ENCODE measurements at places on chromosomes 1 and 21.

- no peak for DNase-seq
These were observed 126.7 kb upstream of the ERG start for GRCh38 chr21:38625000-38625399.

- DNase-seq = peak; percentile 84
These were observed 59.1 kb downstream of the CAMK2N1 start for GRCh38 chr1:20426923-20427322.

- no peak for DNase-seq
These were observed 48.1 kb upstream of the BACE2 start for GRCh38 chr21:41119901-41120300.

GRCh38 chr21:38769191-38769780, 36.4 kb upstream of the ETS2 start:
- DNase-seq = no peak

GRCh38 chr1:170168265-170168664, 22.5 kb downstream of the NTMT2 start:
- DNase-seq = peak; percentile 16

GRCh38 chr1:180911640-180912191, 981 bp upstream of the KIAA1614 start:
- DNase-seq = peak; percentile 50

DNA sequence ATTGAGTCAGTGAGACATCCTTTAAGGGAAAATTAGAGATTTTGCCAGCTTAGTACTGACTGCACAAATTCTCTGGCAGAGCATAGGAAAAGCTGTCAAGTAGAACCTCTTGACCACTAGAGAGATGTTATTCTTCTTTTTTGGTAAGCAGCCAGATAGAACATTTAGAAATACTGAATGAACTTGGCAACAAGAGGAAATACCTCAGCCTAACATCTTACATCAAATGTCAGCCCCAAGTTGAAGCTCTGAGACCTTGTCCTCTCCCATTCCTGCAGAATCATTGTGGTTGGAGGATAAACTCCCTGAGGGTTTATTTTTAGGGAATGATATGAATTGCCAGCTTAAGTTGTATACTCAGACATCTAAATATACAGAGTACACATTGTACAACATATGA, 53.5 kb downstream of the MIGA1 start:
- peak; percentile 62 for DNase-seq

DNA sequence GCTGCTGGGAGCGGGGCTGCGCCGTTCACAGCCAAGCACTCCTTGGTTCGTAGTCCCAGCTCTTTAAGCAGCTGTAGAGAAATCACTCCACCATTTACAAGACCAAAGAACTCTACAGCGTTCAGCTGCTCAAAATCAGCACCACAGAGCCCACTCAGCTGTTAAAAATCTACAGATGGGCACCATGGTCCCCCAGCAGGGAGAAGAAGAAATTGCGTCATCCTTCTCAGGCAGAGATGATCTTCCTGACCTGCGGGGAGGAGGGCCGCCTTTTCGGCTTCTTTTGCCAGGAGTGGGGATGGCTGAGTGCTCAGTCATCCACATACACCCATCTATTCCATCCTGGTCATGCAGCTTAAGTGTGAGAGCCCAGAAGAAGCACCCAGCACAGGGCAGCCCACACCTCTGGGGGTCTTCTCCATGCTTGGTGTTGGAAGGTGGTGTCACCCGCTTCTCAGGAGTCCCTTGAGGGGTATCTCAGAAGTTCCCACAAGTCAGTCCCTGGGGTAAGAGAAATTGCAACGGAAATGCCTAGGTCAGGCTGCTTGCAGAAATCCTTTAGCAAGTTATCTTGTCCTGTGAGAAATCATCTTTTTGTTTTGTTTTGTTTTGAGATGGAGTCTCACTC, 163.8 kb downstream of the NPHP4 start:
- DNase-seq = no peak

All from AG20443 (cell line).